ENCODE measurements at places on chromosomes 13 and 19. TPM values are rescaled to one million over a fixed set of nuclear protein-coding genes. Genes with fewer than 3 reads are reported as not detected.

PSG1 gene
- not detected for total RNA-seq

PLIN3 gene
- total RNA-seq = 44.5 TPM

IGSF23 gene
- total RNA-seq = not detected

ZNF726 gene
- total RNA-seq = 3.2 TPM

IGFL2 gene
- total RNA-seq = not detected

FXYD1 gene
- 49.7 TPM for total RNA-seq

KLF5 gene
- total RNA-seq = 46.6 TPM

WDR62 gene
- 1.3 TPM for total RNA-seq

ZNF536 gene
- total RNA-seq = 0.12 TPM

ZNF529 gene
- 10.6 TPM for total RNA-seq

PRTN3 gene
- not detected for total RNA-seq

DNA sequence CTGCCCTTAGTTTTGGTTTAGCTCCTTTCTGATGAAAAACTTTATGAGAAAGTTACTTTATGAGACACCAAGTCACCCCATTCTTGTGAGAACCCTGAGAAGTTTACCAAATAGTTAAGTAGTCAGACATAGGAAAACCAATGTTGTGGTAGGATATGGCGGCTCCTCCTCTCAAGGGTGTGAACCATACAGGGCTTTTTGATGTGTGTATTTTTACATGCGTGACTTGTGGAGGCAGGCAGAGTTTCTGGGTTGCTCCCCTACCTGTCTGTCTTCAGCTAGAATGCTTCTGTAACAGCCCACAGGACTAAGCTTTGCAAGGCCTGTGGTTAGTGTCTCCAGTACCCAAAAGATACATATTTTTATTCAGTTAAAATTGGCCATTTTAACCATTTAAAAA lies 18.3 kb downstream of the UBAC2 start:
- no peak overlapping the region for H3K4me3 ChIP-seq
- H3K27ac ChIP-seq = no peak overlapping the region
- no peaks in the 10 kb centered on the region for H3K27me3 ChIP-seq
- H3K4me1 ChIP-seq = peaks cover 38% of the 10 kb centered on the region
- no peaks in the 10 kb centered on the region for H3K36me3 ChIP-seq
- no peak for DNase-seq

DNA sequence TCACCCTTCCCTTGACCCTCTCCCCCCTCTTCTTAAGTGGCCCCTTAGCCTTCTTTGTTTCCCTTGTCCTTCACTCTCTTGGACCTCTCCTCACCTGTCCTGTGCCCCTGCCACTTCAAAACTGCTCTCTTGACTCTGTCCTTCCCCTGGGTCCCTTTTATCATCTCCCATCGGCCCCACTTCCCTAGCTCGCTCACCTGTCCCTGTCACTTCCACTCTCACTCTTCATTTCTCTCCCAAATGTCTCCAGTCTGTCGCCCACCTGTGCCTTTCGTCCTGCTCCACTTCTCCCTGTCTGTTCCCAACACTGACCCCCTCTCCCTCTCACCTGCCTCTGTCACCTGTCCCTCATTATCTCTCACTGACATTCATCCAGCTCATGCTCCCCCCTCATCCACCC lies 699 bp downstream of the IFNL1 start:
- no peaks in the 10 kb centered on the region for H3K36me3 ChIP-seq
- no peak for DNase-seq
- H3K4me1 ChIP-seq = no peaks in the 10 kb centered on the region
- peaks cover 4% of the 10 kb centered on the region for H3K27me3 ChIP-seq

- peaks cover 4% of the 10 kb centered on the region for H3K4me1 ChIP-seq
- H3K27me3 ChIP-seq = no peaks in the 10 kb centered on the region
- DNase-seq = no peak
- no peak overlapping the region for H3K4me3 ChIP-seq
- H3K27ac ChIP-seq = no peak overlapping the region
These were observed 13.9 kb upstream of the DACH1 start for GRCh38 chr13:71880753-71881541.

GRCh38 chr13:70310396-70311119 lies 202.3 kb upstream of the KLHL1 start:
- no peaks in the 10 kb centered on the region for H3K4me1 ChIP-seq
- H3K4me3 ChIP-seq = no peak overlapping the region
- no peak for DNase-seq
- H3K36me3 ChIP-seq = no peaks in the 10 kb centered on the region

- H3K27me3 ChIP-seq = no peaks in the 10 kb centered on the region
- no peak overlapping the region for H3K27ac ChIP-seq
- no peak overlapping the region for H3K4me3 ChIP-seq
- peaks cover 66% of the 10 kb centered on the region for H3K36me3 ChIP-seq
- DNase-seq = no peak
These were observed 26.2 kb upstream of the ZNF254 start for GRCh38 chr19:24060687-24061356.

DNA sequence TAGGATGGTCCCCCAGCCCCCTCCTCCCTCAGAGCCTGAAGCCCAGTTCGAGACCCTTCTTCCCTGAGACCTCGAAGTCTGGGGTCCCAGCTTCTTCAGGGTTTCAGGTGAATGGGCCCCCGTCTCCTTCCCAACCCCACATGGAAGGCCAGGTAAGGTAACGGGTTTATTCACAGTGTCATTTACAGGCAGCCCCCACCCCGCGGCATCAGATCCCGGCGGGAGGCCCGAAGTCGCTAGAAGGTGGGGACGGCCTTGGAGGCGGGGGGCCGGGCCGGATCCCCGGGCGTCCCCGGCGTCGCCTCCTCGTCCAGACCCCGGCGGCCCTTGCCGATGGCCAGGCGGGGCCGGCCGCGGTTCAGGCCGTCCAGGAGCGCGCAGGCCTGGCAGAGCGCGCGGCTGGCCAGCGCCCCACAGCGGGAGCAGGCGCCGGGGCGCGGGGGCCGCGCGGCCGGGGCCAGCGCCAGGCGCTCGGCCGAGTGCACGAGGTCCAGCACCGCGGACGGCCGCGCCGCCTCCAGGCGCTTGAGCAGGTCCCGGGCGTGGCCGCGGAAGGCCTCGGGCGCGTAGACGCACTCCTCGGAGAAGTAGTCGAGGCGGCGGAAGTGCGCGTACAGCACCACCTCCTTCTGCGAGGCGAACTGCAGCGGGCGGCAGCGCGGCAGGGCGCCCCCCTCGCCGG lies 9.7 kb downstream of the CTU1 start:
- DNase-seq = peak; percentile 82
- H3K4me1 ChIP-seq = no peaks in the 10 kb centered on the region

GRCh38 chr13:71589032-71589431 lies 278.0 kb downstream of the DACH1 start:
- no peaks in the 10 kb centered on the region for H3K36me3 ChIP-seq
- H3K4me1 ChIP-seq = no peaks in the 10 kb centered on the region
- H3K27ac ChIP-seq = no peak overlapping the region
- no peak for DNase-seq
- no peak overlapping the region for H3K4me3 ChIP-seq

- H3K27me3 ChIP-seq = no peaks in the 10 kb centered on the region
- peak overlapping the region; percentile 80 for H3K27ac ChIP-seq
- peak overlapping the region; percentile 27 for H3K4me3 ChIP-seq
- H3K4me1 ChIP-seq = peaks cover 19% of the 10 kb centered on the region
- no peaks in the 10 kb centered on the region for H3K36me3 ChIP-seq
These were observed 2.4 kb upstream of the SIGLEC9 start for GRCh38 chr19:51122112-51122981.

DNA sequence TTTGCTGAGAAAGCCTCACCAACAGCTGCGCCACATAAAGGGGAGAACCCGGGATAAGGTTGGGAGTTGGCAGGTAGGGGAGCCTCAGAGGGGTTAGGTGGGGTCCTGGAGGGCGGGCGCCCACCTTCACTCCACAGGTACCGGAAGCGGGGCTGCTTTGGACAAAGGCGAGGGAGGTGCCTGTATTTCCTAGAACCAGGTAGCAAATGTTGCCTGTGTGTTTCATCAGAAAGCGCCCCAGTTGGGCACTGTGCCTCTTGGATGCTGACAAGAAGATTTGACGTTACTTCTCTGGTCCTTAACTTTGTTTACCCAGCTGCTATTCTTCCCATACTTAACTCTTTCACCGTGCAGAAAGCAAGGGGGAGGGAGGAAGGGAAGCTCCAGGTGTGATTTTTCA lies 278.9 kb downstream of the ZNF536 start:
- H3K27me3 ChIP-seq = peaks cover 60% of the 10 kb centered on the region
- DNase-seq = no peak
- H3K4me1 ChIP-seq = no peaks in the 10 kb centered on the region
- no peaks in the 10 kb centered on the region for H3K36me3 ChIP-seq

DNA sequence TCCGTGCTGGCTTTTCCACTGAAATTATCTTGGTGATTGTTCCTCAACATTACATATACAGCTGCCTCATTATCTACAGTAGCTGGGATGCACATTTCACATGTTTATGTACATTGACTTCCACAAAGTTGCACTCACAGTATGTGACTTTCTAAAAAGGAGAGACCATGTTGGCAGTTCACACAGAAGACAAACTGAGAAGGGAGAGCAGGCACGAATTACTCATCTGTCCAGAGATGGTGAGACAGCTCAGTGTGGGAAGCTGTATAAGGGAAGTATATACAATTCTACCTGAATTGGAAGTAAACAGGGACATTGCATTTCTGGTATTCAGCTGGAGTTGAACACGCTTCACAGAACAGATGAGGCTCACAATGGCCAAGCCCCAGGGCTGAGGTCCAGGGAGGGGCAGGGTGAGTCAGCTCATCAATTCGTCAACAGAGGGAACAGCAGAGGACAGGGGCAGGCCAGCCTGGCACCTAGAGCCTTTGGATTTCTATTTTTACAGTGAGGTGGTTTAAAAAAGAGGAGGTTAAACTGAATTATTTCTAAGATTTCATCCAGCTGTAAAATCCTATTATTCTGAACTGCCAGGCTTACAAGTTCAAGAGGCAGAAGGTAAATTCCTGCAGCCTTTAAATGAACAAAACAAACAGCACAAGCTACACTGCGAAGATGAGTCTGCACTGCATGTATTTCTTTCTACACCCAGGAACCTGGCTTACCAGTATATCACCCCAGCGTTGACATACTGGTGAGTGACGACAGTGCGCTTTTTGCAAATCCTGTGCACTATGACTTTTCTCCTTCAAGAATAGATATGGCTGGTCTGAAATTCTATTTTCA lies 9.8 kb downstream of the PARP4 start:
- H3K4me1 ChIP-seq = peaks cover 10% of the 10 kb centered on the region
- H3K27me3 ChIP-seq = no peaks in the 10 kb centered on the region

- H3K36me3 ChIP-seq = no peaks in the 10 kb centered on the region
- DNase-seq = no peak
- H3K27me3 ChIP-seq = no peaks in the 10 kb centered on the region
- H3K4me3 ChIP-seq = no peak overlapping the region
These were observed 105.1 kb downstream of the NUFIP1 start for GRCh38 chr13:44884076-44884729.

GRCh38 chr19:18063463-18063862 lies 23.3 kb downstream of the IL12RB1 start:
- no peak for DNase-seq
- peaks cover 3% of the 10 kb centered on the region for H3K4me1 ChIP-seq
- H3K36me3 ChIP-seq = no peaks in the 10 kb centered on the region
- no peak overlapping the region for H3K4me3 ChIP-seq
- H3K27me3 ChIP-seq = no peaks in the 10 kb centered on the region
- H3K27ac ChIP-seq = no peak overlapping the region

DNA sequence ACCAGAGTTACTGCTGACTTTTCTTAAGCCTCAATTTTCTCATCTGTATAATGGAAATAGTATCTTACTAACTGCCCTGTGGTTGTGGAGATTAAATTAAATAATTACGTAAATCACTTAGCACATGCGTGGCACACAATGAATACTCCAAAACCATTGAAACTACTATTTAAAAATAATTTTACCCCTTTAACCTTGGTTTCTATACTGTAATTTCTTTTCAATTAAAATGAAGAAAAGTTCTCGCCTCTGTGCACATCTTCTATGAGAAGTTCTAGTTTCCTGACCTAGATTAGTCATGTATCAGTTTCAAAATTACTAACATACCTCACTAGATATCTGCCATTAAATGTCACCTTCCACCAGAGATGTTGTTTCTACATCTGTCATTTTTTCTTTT lies 5.7 kb downstream of the SLITRK1 start:
- no peak overlapping the region for H3K4me3 ChIP-seq
- H3K27me3 ChIP-seq = peaks cover 35% of the 10 kb centered on the region
- H3K36me3 ChIP-seq = no peaks in the 10 kb centered on the region
- DNase-seq = no peak

DNA sequence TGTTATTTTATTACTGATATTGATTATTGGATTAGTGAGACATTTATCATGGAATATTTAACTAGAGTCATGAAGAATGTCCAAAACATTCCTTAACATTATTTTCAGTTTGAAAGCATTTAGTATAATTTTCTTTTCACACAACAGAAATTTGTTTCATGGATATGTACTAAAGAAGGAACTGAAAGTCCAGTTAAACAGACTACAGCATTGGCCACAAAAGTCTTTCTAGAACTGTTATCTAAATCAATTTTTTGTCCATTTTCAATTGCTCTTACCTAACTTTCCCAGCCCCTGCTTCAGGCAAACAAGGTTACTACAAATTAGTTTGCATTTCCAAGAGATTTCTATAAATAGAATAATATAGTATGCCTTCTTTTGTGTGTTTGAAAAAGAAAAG lies 1018.0 kb upstream of the PCDH20 start:
- no peaks in the 10 kb centered on the region for H3K27me3 ChIP-seq
- no peaks in the 10 kb centered on the region for H3K4me1 ChIP-seq
- no peak overlapping the region for H3K4me3 ChIP-seq
- H3K36me3 ChIP-seq = no peaks in the 10 kb centered on the region
- H3K27ac ChIP-seq = no peak overlapping the region
- no peak for DNase-seq

GRCh38 chr19:48659768-48660167 lies 13.0 kb downstream of the NTN5 start:
- no peaks in the 10 kb centered on the region for H3K27me3 ChIP-seq
- peak; percentile 57 for DNase-seq
- H3K4me3 ChIP-seq = no peak overlapping the region
- peaks cover 13% of the 10 kb centered on the region for H3K4me1 ChIP-seq
- H3K27ac ChIP-seq = no peak overlapping the region

DNA sequence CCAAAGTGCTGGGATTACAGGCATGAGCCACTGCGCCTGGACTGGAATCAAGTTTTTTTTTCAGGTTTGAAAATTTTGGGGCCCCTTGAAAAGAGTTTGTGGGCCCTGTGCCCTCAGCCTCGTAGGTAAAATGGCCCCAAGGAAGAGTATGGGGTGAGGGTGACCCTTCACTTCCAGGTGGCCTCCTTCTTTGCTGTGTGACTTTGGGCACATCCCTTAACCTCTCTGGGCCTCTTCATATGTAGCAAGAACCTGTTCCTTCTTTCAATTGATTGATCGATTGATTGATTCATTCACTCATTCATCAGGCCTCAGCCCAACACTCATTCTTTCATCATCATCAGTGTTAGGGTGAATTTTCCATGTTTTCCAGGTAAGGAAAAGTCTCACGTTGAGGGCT lies 3.4 kb upstream of the TMEM221 start:
- no peak overlapping the region for H3K4me3 ChIP-seq
- DNase-seq = no peak
- peaks cover 8% of the 10 kb centered on the region for H3K4me1 ChIP-seq
- no peak overlapping the region for H3K27ac ChIP-seq
- H3K36me3 ChIP-seq = no peaks in the 10 kb centered on the region

- no peaks in the 10 kb centered on the region for H3K27me3 ChIP-seq
- DNase-seq = no peak
- H3K36me3 ChIP-seq = peaks cover 54% of the 10 kb centered on the region
- peaks cover 6% of the 10 kb centered on the region for H3K4me1 ChIP-seq
- H3K4me3 ChIP-seq = no peak overlapping the region
- no peak overlapping the region for H3K27ac ChIP-seq
These were observed 12.9 kb downstream of the PSPC1 start for GRCh38 chr13:19769854-19770253.

Measured in lower lobe of right lung (tissue), 2 donors.